ENCODE measurements at places on chromosomes 5 and 9.

- no peak for DNase-seq
Observed at GRCh38 chr5:74660873-74661272, 20.3 kb upstream of the ENC1 start.

DNA sequence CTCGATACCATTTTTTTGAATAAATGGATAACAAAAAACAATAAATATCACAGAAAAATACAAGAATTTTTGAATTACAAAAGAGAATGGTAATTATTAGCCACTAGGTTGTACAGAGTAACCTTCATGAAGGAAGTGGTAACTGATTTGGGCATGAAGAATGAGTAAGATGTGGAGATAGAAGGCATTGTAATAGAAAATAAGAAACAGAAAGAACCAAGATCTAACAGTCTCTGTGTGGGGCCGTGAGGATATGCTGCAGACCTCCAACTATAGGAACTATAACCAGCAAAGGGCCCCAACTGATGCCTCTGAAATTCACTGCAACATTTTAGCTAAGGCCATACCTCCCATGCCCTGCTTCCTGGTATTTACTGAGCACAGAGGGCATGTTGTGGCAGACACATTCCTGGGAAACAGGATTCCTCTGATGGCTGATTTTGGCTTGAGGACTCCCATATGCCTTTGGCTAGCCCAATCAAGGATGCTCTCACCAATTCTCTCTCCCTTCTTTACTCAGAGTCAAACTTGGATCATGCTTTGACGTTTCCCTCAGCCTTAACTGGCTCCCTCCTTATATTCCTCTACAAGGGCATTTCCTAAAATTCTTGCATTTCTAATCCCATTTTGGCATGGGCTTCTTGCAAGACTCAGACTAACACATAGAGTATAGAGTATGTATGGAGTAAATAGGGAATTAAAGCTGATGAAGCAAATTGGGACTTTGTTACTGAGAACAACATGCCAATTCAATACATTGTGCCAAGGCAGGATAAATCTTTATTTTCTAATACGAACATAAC lies 208.9 kb downstream of the PDE4D start:
- no peak for DNase-seq

DNA sequence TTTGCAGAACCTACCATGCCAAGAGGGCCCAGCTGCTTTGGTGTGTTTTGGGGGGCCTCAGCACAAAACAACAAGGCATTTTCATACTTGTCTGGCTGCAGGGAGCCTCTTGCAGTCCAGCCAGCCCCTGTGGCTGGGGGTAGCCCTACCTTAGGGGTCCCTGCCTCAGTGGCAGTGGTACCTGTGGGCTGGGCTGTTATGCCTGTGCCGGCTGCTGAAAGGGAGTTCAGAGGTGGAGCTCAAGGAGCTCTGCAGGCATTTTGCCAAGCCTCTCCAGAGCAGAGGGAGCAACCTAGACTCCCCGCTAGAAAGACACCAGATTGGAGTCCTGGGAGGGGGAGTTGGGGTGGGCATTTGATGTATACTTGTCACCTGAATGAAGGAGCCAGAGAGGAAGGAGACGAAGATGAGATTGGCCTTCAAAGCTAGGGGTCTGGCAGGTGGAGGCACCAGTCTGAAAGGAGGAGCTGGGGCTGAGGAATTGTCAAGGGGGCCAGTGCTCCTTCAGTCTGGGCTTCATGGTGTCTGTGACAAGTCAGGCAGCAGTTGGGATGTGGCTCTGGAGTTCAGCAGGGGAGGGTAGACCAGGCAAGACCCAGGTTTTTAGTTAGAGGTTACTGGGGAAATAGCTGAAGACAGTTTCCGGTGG lies 1.5 kb downstream of the SHROOM1 start:
- no peak for DNase-seq

GRCh38 chr5:178465228-178465860 lies 124.8 kb downstream of the COL23A1 start:
- DNase-seq = no peak

DNA sequence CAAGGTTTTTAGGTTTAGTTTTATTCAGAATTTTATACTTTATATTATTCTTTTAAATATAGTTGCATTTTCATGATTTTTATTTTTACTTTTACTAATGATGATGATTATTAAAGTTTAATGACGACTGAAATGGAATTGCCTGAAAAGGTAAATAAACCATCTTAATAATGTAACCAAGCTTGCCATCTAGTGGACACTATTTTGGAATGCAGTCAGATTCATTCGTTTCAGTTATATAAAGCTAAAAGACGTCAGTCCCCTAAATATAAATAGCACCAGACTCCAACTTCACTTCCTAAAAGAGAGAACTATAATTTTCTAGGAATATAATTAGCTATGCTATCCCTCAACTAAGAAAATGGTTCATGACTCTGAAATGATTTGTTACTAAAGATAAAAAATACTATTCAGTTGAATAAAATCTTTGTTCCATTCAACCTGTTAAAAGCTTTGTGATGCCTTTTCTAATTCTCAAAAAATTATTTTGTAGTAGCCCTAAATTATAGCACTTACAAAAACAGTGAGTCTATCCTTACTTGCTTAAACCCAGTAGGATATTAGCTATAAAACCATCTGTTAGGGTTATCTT lies 19.9 kb downstream of the ABITRAM start:
- DNase-seq = no peak

DNA sequence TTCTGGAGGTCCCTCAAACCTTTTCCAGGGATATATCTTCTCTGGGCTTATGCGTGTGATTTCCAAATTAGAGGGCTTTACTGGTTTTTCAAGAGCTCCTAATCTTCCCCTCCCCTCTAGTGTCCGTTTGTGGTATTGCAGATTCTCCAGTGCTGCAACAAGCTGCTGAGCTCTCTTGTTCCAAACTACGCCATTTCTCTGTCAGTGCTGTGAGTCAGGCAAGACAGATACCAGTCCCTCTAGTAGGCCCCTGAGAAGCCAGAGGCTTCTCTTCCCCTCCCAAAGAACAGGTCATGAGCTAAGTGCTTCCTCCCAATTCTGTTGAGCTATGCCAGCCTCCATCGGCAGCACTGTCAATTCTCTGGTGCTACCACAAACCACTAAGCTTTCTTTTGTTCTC lies 149.5 kb downstream of the FANCC start:
- DNase-seq = peak; percentile 54

GRCh38 chr5:136979131-136979530 lies 520.0 kb downstream of the SPOCK1 start:
- no peak for DNase-seq

GRCh38 chr9:117290306-117290840 lies 124.5 kb downstream of the ASTN2 start:
- no peak for DNase-seq

DNA sequence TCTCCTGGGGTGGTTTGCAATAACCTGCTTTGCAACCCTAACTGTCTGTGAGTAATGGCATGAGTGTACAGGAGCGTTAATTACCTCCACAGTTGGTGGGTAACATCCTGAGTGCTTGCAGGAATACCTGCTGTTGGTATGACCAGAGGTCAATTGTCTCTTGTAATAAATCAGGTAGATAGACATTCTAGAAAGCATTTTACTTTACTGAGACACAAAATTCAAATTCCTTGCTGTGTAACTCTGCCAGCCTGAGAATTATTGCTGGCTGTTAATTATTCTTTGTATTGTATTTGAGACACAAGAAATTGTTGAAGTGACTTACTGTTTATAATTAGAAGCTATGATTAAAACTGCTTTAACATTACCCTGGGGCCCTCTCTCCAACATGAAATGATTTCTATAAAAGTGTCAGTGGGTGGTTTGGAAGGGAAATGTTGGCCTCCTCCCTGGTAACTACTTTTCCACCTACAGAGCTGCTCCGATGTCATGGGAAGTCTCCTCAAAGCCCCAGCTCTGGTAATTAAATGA lies 150.8 kb upstream of the ADCY2 start:
- DNase-seq = no peak

GRCh38 chr9:13832446-13832845 lies 481.5 kb downstream of the NFIB start:
- no peak for DNase-seq

DNA sequence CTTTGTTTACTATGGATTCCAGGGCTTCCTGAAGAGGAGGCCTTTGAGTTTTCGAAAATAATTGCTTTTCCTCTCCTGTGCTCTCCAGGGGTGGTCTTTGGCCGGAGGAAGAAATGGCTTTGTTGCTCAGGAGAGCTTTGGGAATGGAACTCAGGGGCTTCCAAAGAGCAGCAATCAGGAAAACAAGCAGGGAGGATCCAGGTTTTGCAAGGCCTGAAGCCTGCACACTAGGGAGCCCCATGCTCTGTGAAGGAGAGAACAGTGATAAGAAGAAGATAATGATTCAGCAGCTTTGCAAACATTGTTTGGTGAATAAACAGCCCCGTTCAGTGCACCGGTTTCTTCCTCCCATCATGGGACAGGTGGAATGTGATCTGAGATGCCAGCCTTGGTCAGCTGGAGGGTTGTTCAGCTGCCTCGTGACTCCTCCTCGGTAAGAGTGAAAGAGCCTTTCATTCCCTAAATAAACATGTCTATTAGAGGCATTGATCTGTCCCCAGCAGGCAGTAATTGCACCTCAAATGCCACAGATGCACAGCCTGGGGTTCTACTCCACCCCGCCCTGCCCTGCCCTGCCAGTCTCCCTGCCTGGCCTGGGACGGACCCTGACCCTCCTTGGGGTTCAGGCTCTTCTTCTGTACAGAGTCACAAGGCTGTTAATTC lies 11.5 kb upstream of the ALDH1B1 start:
- no peak for DNase-seq

DNA sequence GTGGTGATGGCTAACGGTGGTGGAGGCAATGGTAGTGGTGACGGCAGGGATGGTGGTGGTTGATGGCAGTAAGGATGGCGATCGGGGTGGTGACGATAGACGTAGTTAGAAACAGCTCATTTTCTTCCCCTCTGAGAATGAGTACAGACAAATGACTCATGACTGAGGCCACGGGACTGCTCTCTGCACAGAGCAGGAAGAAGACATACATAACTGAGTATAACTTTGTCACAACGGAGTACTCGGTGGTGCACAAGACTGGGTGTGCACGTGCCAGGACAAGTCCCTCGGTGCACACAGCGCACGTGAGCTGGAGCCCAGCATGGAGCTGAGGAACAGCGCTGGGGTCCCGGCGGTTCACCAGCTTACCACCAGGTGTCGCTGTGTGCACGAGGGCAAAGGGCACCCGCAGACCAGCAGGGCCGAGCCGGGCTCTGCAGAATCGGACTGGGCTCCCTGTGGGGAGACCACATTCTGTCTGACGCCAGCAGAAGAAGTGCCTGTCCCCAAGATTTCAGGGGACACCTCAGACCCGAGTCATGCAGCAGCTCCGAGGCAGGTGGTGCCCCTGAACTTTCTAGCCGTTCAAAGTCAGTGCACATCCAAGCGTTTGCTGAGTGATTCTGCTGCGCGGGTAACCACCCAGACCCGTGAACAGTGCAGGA lies 188.6 kb downstream of the FSTL4 start:
- DNase-seq = peak; percentile 53

DNA sequence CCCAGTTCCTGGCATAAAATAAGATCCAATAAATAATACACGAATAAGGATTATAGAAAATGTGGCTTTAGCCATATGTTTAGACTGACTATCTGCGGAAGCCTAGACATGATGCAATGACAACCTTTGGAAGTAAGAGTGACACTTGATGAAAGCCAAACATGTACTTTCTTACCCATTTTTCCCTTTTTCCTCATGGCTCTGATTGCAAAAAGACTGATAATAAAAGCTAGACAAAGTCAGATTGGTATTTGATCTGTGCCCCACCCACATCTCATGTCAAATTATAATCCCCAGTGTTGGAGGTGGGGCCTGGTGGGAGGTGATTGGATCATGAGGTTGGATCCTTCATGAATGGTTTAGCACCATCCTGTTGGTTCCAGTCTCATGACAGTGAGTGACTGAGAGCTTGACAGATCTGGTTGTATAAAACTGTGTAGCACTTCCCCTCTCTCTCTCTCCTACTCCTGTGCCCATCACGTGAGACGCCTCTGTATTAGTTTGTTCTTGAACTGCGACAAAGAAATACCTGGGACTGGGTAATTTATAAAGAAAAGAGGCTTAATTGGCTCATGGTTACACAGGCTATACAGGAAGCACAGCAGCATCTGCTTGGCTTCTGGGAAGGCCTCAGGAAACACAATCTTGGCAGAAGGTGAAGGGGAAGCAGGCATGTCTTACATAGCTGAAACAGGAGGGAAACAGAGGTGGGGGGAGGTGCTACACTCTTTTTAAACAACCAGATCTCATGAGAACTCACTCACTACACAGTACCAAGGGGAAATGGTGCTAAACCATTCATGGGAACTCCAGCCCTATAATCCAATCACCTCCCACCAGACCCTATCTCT lies 243.4 kb upstream of the PIK3R1 start:
- no peak for DNase-seq

DNA sequence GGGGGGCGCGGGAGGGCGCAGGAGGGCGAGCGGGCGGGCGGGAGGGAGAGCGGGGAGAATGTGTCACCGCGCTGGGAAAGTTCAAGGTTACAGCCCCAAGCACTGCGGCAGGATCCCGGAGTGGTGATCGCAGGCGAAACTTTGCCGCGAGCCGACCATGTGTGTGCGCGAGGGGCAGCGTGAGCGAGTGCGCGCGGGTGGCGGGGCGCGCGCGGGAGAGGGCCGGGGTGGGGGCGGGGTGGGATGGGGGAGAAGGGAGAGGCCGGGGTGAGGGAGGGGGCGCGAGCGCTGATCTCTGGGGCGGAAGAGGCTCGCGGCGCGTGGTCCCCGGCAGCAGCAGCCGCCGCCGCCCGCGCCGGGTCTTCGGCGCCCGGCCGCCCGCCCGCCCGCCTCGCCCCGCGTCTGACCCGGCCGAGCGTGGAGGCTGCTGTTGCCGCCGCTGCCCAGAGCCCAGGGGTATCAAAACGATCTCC lies at the start of gene NFIB:
NFIB (minus strand) TSS at position 191 of the 473 bp plus-strand sequence. CDS start 630 bp downstream, outside the sequence.
- no peak for DNase-seq

DNA sequence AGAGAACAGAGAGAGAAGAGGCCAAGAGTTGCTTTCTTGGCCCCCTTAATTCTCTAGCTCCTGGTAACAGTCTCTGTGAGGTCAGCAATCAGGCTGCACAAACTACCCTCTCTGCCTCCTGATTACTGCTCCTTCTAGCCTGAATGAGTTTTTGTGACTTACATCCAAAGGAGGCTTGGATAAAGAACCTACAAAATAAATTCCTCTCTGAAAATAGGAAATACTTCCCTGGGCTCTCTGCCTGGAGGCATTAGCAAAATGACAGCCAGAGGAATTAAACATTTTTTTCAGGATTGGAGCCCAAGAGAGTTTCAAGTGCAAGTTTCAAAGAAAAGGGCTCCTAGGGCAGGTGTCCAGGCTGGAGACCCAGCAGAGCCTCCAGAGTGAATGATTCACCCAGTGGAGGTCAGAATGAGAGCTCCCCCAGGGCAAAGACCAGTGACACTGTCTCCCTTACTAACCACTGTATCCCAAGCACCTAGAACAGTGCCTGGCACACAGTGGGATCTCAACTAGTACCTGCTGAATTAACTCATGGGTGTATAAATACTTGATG lies 162.5 kb downstream of the SPOCK1 start:
- no peak for DNase-seq

- no peak for DNase-seq
Observed at GRCh38 chr9:33380390-33381094, 21.8 kb downstream of the AQP7 start.

GRCh38 chr5:159880676-159881075 lies 35.6 kb upstream of the ADRA1B start:
- DNase-seq = no peak

DNA sequence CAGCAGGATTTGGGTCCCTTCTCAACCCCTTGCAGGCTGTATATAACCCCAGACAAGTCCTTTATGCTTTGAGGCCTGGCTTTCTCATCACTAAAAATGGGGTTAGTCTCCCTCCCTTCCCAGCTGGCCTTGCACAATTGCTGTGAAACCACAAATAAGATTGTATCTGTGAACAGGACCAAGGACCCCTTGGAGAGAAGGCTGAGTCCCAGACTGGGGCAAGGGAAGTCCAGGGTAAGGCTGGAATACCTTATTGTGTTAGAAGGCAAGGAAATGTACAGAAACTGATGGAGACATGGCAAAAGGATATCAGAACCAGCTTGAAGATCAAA lies 11.4 kb downstream of the MACROH2A1 start:
- DNase-seq = no peak
